ENCODE measurements at places on chromosomes 5 and 9. TPM values are rescaled to one million over a fixed set of nuclear protein-coding genes. Genes with fewer than 3 reads are reported as not detected.

GRCh38 chr9:82563094-82563493 is 499.8 kb downstream of the RASEF start:
- no peak for DNase-seq

GRCh38 chr9:89317282-89317681 is 1.0 kb upstream of the SECISBP2 start:
- no peak for DNase-seq

- no peak for DNase-seq
Measured at GRCh38 chr5:157568222-157568621, 7.4 kb downstream of the ADAM19 start.

GRCh38 chr5:127012916-127013315 is 17.4 kb downstream of the MARCHF3 start:
- peak; percentile 34 for DNase-seq

PTGS1 gene
- 10.4 TPM for total RNA-seq

SLC34A3 gene
- total RNA-seq = under 0.01 TPM

IFNB1 gene
- total RNA-seq = not detected

TMEM171 gene
- total RNA-seq = 4.5 TPM

SIT1 gene
- total RNA-seq = under 0.01 TPM

All from fibroblast of villous mesenchyme (primary cell).